ENCODE measurements at places on chromosomes 6 and 20. TPM values are rescaled to one million over a fixed set of nuclear protein-coding genes. Genes with fewer than 3 reads are reported as not detected.

TTLL9 gene
- 0.16 TPM for total RNA-seq

DNA sequence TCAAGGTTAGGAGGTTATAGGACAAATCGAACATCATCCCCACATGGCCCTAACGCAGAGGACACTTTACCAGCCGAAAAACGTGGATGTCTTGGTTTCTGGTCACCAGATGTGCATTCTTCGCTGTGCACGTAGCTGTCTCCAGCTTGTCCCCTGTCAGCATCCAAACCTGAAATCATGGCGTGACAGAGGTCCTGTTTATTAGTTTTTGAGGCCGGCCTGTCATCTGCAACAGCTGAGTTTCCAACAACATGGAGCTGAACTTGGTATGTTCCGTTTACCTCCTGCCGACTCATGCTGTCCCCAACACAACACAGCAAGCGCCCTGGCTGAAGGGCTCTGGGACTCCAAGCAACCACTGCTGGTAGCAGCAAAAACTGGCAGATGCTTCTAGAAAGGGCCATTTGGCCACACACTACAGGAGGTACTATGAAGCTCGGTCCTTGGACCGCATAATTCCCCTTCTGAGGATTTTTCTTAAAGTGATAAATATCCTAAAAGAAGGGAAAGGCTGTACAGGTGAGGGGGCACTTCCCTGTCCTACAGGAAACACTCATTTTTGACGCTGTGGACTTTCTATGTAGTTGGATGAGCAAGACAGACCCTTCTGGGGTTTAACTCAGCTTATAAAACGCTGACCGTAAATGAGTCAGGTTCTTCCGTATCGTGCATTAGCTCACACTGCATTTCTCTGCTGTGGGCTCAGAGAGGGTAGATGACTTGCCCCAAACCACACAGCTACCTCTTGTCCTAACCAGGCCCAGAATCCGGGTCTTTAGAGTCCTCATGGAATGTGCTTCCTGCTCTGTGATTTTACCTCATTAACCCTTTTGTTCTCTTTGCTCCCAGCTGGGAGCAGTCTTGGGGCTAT lies 79.7 kb upstream of the NFATC2 start:
- H3K36me3 ChIP-seq, result no peaks in the 10 kb centered on the region
- DNase-seq, result no peak
- no peaks in the 10 kb centered on the region for H3K4me1 ChIP-seq
- no peak overlapping the region for H3K4me3 ChIP-seq

- H3K36me3 ChIP-seq, result no peaks in the 10 kb centered on the region
- H3K27me3 ChIP-seq, result peaks cover 37% of the 10 kb centered on the region
- H3K4me3 ChIP-seq, result no peak overlapping the region
Measured at GRCh38 chr6:3737149-3737830, 14.2 kb downstream of the PXDC1 start.

FOXF2 gene
- total RNA-seq, result not detected

DNAH8 gene
- 0.10 TPM for total RNA-seq

MPIG6B gene
- total RNA-seq, result 2.6 TPM

PRRT1 gene
- total RNA-seq, result 2.0 TPM

- H3K4me1 ChIP-seq, result peaks cover 21% of the 10 kb centered on the region
- H3K4me3 ChIP-seq, result peak overlapping the region; percentile 90
- peak overlapping the region; percentile 76 for H3K27ac ChIP-seq
- peaks cover 7% of the 10 kb centered on the region for H3K36me3 ChIP-seq
- no peaks in the 10 kb centered on the region for H3K27me3 ChIP-seq
Measured at GRCh38 chr6:33620158-33620855, 815 bp upstream of the ITPR3 start.

DNA sequence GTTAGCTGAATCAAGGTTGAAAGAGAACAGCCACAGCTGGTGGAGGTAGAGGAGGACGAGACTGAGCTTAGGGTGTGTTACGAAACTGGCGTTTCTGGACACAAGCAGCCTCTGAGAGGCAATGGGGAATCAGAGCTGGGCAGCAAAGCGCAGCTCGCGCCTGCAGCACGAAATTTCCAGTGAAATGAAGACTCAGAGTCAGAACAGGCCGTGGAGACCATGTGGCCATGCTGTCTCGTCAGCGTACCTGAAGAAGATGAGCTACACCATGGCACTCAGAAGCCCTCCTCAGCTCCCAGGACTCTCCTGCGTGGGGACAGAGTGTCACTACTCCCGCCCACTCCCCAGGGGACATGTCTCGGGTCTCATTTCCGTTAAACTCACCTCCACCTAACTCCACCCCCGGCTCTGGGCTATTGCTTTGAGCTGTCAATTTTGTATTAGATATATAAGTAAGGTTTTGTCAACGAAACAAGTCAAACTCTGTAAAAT lies 256.9 kb downstream of the ERMARD start:
- H3K27me3 ChIP-seq, result no peaks in the 10 kb centered on the region
- no peak overlapping the region for H3K27ac ChIP-seq
- H3K4me3 ChIP-seq, result no peak overlapping the region
- H3K4me1 ChIP-seq, result no peaks in the 10 kb centered on the region

RREB1 gene
- 39.6 TPM for total RNA-seq

Data from T-cell (primary cell).